ENCODE measurements at places on chromosomes 6 and 20.
A peak's percentile ranks its signal among the peaks of the same experiment; 100 is the strongest.

DNA sequence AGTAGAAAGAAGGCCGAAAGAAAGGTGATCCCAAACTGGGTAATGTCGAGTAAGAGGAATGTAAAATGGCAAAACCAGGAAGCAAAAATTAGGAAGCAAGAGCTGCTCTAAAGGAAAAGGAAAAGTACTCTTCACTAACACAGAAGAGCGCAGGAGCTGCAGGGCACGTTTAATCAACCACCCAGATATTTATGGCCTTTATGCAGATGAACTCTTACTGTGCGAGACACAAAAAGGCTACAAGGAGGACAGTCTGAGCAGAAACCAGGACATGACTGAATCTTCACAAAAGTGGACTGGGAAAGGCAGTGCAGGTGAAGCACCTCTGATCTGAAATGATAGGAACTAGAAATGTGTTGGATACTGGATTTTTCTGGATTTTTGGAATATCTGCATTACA lies 15.2 kb upstream of the PRR18 start:
- DNase-seq, result no peak

DNA sequence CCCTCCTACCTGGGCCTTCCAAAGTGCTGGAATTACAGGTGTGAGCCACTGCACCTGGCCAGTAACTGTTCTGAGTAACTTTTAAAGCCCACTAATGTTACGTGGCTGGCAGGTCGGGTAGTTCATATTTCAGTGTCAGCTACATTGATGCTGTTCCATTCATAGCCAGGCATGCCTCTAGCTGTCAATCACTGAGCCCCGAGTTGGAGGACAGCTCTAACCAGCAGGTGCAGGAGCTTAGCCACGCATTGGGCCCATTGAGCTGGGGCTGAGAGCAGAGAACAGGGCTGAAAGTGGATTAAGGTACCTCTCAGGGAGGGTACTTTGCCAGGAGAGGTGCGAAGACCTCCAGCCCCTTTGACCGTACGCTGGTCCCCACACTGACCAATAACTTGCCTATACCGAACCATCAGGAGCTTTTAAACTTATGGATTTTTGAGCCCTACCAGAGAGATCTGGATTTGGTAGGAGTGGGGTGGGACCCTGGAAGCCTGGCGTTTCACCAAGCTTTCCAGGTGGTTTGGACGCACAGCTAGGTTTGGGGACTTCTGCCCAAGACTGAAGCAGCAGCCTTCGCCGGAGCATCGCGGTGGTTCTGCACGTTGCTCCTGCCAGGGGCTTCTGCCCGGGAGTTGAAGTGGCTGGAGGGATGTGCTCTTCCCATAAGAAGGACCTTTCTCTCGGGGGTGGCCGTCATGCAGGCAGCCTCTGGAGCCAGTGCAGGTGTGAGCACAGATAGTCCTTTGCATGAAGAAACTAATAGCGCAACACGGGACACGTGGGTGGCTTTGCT lies 82.6 kb downstream of the SERAC1 start:
- no peak for DNase-seq

GRCh38 chr20:54560357-54560756 lies 85.0 kb downstream of the DOK5 start:
- no peak for DNase-seq

- no peak for DNase-seq
These were observed 363.6 kb upstream of the POU3F2 start for GRCh38 chr6:98470821-98471220.

GRCh38 chr20:19993958-19994669 lies 23.0 kb upstream of the NAA20 start:
- peak; percentile 90 for DNase-seq

DNA sequence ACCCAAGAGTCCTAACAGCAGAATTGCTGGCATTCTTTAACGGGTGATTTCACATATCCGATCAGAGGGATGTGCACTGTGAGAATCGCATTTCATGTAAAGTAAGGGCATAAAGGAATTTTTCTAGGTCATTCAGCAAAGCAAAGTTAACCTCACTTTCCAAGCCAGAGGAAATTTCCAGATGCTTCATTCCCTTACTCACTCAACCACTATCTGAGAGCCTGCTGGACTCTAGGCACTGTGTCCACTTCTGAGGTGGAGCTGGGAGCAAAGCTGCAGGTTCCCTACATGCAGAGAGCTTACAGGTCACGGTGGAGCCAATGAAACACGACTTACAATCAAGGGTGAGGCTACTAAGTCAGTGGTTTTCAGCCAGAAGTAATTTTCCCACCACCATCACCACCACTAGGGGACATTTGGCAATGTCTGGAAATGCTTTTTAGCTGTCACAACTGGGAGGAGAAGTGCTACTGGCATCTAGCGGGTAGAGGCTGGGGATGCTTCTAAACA lies 34.5 kb upstream of the TSHZ2 start:
- no peak for DNase-seq

- no peak for DNase-seq
These were observed 128.9 kb downstream of the HIVEP2 start for GRCh38 chr6:142816031-142816430.

GRCh38 chr6:158939255-158940159 lies 60.5 kb downstream of the RSPH3 start:
- no peak for DNase-seq

GRCh38 chr6:35494161-35494563 lies 2.7 kb downstream of the TEAD3 start:
- peak; percentile 29 for DNase-seq

- no peak for DNase-seq
These were observed 96.7 kb downstream of the MAP3K7 start for GRCh38 chr6:90490030-90490716.

DNA sequence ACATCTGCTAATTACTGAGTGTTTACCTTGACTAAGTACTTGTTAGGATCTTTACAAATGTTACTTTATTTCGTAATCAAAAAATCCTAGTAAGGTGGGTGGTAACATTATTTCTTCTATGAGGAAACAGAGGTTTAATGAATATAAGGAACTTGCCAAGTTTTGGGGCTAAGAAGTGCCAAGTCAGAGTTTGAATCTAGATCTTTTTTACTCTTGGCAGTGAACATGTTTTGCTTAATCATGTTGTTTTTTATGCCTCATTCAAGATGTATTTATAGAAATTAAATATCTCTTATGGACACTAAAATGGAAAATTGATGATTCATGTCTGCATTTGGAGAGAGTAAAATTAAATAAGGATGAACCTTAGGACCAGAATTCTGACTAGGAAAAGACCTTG lies 393.7 kb downstream of the UTRN start:
- DNase-seq, result no peak

- DNase-seq, result peak; percentile 22
These were observed 879 bp downstream of the MEP1A start for GRCh38 chr6:46794068-46794467.

DNA sequence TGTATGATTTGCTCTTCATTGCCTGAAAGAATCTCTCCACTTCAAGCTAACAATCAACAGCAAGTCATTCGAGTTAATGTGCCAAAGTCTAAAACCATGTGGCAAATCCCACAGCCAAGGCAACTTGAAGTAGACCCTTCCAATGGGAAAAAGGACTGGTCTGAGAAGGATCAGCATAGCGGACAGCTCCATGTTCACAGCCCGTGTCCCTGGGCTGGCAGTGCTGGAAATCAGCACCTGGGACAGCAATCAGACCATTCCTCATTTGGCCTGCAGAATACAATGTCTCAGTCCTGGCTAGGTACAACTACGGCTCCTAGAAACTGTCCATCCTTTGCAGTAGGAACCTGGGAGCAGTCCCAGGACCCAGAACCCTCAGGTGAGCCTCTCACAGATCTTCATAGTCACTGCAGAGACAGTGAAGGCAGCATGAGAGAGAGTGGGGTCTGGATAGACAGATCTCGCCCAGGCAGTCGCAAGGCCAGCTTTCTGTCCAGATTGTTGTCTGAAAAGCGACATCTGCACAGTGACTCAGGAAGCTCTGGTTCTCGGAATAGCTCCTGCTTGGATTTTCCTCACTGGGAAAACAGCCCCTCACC lies 1.1 kb downstream of the GJA10 start:
- peak; percentile 68 for DNase-seq

DNA sequence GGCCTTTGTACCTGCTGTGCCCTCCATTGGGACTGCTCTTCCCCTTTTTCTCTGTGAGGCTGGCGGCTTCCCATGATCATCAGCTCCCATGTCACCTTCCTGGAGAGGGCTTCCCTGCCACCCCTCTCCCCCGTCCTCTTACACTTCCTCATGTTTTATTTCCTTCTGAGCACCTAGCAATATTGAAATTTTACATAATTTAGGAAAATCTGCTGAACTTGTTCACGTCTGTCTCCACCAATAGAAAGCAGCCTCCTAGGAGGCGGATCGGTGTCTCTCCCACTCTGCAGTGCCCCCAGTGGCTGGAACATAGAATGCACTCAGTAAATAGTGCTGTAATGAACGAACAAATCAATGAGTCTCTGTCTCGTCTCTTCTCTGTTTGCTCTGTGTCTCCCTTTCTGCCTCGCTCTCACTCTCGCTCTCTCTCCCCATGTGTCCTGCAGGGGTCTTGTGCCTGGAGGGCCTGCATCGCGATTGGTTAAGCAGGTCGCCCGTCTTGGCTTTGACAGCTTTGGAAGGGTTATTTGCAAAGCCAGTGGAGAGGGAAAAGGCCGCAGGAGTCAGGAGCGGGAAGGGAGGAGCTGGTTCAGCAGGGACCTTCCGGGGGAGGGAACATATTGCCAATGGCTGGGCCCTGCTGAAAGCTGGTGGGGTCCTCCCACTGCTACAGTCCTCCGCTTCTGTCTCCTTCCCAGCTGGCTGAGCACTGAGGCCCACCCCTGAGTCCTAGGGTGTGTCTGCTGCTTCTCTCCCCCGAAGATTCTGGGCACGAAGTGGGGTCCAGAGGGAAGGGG lies 12.1 kb upstream of the OCSTAMP start:
- peak; percentile 64 for DNase-seq

DNA sequence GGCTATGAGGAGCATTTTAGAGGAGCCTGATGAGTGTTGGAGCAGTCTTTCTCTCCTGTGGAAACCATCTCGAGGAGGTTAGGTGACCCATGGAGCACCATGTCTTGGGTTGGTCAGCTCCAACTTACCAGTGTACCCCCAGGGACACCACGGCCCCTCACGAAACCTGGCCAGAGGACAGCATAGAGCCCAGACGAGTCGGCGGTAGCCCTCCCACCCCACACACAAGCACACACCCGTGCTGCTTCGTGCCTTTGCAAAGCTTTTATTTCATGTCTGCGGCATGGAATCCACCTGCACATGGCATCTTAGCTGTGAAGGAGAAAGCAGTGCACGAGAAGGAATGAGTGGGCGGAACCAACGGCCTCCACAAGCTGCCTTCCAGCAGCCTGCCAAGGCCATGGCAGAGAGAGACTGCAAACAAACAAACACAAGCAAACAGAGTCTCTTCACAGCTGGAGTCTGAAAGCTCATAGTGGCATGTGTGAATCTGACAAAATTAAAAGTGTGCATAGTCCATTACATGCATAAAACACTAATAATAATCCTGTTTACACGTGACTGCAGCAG lies 53.6 kb downstream of the EZR start:
- DNase-seq, result no peak

GRCh38 chr6:159461266-159461665 lies 231.8 kb downstream of the SOD2 start:
- no peak for DNase-seq

DNA sequence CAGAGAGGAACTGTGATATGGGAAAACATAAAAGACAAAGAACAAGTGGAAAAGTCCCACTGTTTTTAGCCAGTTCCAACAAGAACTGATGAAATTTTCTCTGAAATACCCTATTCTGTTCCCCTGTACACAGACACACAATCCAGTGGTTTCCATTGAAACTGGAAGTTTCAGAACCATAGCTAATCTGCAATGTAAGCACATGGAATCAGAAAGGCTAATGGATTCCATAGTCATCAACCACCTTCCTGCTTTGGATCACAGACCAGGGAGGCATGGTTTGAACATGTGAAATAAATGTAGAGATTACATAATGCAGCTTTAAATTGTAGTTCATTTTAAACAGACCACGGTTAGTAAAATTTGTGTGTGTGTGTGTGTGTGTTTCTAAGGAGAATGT lies 242.1 kb downstream of the GJA1 start:
- no peak for DNase-seq

DNA sequence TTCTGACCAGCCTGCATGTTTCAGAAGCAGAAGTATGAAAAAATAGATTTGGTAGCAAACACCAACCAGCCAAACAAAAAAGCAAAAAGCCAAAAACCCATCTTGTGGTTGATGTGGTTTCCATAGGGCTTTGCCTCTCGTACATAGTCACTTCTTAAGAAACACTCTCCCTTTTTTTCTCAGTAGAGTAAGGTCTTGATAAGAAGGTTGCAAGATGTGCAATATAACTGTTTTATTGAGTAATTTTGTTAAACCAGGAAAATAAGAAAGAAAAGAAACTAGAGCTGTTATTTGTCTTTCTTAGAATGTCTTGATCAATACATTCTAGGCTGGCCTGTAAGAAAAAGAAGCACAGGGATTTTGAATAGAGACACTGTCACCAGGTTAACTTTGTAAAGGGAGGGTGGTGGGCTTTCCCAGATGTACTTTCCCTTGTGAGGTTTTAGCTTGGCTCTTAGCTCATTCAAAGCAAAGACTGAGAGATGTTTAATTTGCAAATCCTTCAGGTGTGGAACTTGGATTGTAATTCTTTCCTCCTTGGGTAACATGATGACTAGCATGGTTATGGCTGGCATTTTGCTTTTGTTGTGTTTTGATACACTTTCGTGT lies 49.7 kb downstream of the AKAP12 start:
- DNase-seq, result no peak

- DNase-seq, result peak; percentile 95
These were observed 61.1 kb upstream of the SLC22A16 start for GRCh38 chr6:110537208-110538123.

DNA sequence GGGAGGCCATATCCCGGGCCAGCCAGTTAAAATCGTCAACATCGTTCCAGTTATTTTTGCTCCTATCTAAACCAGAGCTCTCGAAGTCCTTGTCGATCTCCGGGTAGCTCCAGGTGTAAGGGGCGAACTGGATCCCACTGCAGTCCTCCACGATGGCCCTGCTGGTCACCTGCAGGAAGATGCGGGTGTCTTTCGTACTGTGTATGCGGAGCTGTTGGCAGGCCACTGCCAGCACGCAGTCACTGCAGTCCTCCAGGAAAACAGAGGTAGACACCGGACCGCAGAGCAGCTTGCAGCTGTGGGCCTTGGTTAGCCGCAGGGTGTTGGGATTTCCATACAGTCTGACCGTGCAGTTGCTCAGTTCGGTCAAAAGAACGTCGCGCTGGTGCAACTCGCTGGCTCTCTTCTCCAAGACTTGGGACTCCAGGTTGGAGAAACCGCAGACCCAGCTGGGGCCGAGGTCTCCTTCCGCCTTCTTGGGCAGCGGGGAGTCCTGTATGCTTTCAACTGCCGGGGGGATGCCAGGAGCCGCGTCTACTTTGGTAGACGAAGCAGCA lies 742 bp downstream of the TBCC start:
- DNase-seq, result peak; percentile 30

All from epithelial cell of esophagus (primary cell).